ENCODE measurements at places on chromosomes 3 and 15.

- DNase-seq, result no peak
Measured at GRCh38 chr15:82051664-82052063, 5.8 kb upstream of the MEX3B start.

DNA sequence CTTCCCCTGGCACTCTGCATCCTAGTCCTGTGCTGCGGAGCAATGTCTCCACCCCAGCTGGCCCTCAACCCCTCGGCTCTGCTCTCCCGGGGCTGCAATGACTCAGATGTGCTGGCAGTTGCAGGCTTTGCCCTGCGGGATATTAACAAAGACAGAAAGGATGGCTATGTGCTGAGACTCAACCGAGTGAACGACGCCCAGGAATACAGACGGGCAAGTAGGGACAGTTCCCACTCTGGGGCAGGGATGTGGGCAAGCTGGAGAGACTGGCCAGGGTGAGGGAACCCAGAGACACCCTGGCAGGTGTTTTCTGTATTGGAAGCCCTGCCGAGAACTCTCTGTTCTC is 247 bp downstream of the FETUB start:
- DNase-seq, result peak; percentile 64

- no peak for DNase-seq
Measured at GRCh38 chr3:42195879-42196330, 70.1 kb downstream of the CCK start.

- DNase-seq, result no peak
Measured at GRCh38 chr15:69140306-69140705, 20.1 kb upstream of the GLCE start.

DNA sequence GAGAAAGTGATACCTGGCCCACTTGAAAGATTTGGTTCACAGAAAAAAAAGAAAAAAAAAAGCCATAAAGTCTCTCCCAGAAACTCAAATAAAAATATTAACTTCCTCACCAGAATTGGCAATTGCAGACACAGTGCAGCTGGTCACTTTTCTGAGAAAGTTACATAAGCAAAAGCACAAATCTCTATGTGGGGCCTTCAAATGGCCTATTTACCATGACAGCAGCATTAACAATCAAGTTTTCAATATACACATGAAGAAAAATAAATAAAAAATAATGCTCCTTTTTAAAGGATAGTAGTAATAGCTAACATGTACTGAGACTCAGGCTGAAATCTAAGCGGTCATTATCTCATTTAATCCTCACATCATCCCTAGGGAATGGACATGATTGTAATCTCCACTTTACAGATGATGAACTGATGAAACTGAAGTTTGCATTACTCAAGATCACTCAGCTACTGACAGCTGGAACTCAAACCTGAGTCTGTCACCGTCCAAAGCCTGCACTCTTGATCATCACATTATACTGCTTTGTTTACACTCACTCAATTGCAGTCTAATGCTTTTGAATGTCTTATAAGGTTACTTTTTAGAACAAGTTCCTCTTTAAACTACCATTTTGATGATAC is 3.3 kb downstream of the NPTN start:
- DNase-seq, result no peak

DNA sequence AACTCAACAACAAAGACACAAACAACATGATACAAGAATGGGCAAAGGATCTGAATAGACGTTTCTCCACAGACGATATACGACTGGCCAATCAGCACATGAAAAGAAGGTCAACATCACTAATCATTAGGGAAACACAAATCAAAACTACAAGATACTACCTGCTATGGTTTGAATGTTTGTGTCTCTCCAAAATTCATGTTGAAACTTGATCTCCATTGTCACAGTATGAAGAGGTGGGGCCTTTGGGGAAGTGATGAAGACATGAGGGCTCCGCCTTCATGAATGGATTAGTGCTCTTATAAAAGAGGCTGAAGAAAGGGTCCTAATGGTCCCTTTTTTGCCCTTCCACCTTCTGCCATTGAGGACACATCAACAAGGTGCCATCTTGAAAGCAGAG is 32.3 kb downstream of the ACAP2 start:
- no peak for DNase-seq

GRCh38 chr3:46811615-46812236 is 51.5 kb downstream of the MYL3 start:
- no peak for DNase-seq

DNA sequence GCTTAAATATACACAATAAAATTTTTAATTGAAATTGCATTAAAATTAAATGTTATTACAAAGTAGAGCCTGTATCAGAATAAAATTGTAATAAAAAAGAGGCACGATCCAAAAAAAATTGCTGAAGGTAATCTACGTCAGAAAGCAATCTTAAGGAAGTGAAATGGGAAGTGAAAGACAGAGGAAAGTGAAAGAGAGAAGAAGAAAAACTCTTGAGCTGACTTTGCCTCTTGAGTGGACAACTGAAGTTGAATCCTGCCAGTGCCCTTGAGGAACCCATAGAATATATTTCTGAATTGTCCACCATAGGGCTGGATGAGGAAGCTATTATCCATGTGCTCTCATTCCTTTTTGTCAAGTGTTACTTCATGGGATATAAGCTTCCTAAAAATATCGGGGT is 285.1 kb upstream of the STAC start:
- no peak for DNase-seq

- DNase-seq, result no peak
Measured at GRCh38 chr3:182925330-182925943, 54.9 kb downstream of the DCUN1D1 start.

- no peak for DNase-seq
Measured at GRCh38 chr3:38148311-38148882, 9.9 kb downstream of the MYD88 start.

DNA sequence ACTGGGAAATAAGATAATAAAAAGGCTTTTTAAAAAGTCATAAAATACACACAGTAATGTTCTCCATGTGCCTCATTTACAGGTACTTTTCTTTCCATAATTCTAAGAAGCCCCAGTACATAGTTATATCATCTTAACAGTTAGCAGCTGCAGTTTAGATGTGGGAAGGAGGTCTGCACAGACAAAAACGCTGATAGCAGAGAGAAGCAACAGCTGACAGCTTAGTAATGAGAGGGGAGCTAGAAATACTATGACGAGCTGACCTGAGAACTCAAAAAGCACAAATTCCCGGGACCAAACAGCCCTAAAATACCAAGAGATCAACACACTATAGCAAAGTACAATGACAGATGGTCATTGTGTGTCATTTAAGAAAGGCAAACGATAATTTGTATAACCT is 36.7 kb upstream of the ARHGEF3 start:
- DNase-seq, result no peak

GRCh38 chr3:39013289-39013688 is 38.5 kb downstream of the SCN11A start:
- no peak for DNase-seq

DNA sequence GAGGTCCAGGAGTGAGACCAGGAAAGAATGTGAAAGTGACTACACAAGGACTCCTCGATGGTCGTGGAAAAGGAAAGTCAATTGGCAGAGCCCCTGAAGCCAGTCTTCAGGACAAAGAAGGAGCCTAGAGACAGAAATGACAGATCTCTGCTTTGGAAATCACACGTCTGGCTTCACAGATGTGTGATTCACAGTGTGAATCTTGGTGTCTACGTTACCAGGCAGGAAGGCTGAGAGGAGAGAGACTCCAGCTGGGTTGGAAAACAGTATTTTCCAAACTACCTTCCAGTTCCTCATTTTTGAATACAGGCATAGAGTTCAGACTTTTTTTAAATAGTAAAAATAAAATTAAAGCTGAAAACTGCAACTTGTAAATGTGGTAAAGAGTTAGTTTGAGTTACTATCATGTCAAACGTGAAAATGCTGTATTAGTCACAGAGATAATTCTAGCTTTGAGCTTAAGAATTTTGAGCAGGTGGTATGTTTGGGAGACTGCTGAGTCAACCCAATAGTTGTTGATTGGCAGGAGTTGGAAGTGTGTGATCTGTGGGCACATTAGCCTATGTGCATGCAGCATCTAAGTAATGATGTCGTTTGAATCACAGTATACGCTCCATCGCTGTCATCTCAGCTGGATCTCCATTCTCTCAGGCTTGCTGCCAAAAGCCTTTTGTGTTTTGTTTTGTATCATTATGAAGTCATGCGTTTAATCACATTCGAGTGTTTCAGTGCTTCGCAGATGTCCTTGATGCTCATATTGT is 6.0 kb downstream of the CCR2 start:
- DNase-seq, result no peak

- no peak for DNase-seq
Measured at GRCh38 chr3:184344579-184345316, 7.3 kb downstream of the FAM131A start.

DNA sequence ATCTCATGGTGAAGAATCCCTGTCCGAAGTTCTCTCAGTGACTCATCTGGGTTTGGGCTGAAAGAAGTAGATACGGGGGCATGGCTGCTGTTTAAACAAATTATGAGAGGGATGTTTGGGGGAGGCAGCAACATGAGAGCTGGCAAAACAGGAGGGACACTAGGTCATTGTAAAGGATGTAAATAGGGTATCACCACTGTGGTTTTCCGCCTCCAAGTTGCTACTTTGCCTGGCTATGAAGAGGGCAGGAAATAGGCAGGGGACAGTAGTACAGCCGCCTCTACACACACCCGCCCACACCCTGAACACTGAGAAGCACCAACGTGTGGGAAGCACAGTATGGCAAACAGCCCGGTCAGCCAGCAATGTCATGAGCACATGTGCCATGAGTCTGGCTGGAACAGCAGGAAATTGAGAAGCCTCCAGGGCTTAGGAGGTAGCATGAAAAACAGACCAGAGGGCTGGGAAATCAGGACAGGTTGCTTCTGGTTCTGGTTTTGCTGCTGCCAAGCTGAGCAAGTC is 17.1 kb downstream of the HEXA start:
- peak; percentile 67 for DNase-seq

GRCh38 chr3:52801839-52802238 is 7.2 kb downstream of the ITIH3 start:
- DNase-seq, result no peak

- DNase-seq, result no peak
Measured at GRCh38 chr15:45641999-45642932, 7.4 kb downstream of the SQOR start.

DNA sequence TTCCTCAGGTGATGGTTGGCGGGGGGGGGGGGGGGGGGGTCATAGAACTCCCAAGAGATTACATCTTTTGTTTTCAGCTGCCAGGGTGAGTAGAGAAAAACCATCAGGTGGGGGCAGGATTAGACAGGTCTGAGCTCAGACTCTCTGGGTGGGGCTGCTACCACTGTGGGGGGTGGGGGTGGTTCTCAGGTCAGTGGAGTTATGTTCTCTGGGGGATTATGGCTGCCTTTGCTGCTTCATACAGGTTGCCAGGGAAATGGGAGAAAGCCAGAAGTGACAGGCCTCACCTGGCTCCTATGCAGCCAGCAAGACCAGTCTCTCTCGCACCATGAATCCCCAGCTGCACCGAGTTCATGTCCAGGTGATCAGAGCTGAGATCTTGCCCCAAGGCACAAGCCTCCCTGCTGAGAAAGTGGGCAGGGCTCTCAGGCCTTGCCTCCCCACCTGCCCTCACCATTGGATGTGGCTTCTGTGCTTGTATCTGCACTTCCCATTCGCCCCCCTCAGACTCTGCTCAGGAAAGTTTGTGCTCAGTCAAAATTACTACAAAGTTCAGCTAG is 828.1 kb downstream of the MCTP2 start:
- no peak for DNase-seq

DNA sequence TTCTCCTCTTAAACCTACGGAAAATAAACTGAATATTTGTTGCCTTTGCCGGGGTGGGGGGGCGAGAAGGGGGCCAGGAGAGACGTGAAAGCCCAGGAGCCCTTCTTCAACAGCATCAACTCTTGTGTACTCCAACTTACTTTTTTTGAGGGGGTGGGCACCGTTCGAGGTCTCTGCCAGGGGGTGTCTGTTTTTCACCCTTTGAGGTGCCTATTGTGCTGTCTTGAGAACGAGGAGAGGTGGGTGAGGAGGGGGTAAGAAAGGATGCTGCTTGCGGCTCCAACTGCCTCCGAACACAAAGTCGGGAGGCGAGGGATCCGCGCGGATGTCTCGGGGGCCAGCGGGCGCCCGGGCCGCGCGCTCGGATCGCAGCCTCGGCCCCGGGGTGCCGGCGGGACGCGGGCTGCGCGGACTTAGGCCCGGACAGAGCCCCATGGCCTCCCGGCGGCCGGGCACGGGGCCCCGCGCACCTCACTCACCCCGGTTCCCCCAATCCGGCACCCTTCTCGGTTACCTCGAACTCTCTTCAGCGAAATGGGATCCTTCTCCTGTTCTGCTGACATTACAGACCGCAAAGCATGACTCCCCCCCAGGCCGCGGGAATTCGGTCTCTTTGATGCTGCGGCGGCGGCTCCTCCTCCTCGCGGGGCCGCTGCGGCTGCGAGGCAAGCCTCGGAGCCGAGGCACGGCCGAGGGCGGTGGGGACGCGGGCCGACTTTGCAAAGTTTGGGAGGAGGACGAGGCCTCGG is 650 bp downstream of the PYGO1 start:
- DNase-seq, result no peak

DNA sequence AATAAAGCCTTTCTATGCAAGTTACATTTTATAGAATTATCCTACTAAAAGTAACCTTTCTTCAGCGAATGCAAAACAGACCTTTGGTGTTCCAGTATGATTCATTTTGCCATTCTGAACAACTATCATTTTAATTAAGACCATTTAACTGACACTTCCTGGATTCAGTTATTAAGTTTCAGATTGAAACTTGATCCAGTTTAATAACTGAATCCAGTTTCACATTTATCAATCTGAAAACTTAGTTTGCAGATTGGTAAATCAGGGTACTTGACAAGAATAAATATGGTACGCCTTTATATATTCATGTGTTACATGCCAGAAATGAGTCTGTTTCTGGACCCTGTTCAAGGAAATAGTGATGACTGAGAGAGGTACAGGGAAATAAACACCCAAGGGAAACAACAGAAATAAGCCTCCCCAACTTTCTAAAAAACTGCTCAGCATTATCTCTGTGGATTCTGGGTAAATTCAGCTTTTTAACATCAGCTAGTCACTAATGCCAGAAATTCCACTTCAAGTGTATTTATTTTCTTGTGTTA is 23.3 kb upstream of the NFKBIZ start:
- DNase-seq, result no peak

- DNase-seq, result no peak
Measured at GRCh38 chr3:31565288-31565687, 32.6 kb downstream of the STT3B start.

- DNase-seq, result no peak
Measured at GRCh38 chr3:142889212-142890014, 530 bp upstream of the PCOLCE2 start.

DNA sequence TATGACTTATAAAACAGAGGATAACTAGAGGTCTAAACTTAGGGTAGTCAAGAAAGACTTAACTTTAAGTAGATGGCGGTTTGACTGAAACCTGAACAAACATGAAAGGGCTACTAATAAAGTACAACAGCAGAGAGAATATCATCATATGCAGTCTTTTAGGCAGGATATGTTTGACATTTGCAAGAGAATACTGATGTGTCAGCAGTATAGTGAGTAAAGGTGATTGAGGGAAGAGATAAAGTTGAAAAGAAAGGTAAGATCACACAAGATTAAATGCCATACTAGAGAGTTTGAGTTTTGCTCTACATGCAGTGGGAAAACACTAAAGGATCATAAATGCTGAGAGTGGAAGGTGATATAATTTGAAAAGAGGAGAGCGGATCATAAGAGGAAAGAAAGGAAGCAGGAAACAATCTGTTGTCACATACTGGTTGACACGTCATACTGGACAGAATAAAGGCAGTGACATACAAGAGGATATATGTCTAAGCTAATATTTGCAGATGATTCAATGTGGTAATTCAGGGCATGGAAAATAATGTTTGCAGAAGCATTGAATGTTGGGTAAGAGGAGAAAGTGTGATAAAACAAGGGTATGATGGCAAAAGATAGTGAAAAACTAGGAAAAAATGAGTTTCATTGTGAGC is 223.0 kb downstream of the EPHA6 start:
- DNase-seq, result no peak

- no peak for DNase-seq
Measured at GRCh38 chr3:14413381-14414071, 11.1 kb downstream of the SLC6A6 start.

Data from right lobe of liver (tissue), 6 donors.